ENCODE measurements at places on chromosomes 5 and 9. TPM values are rescaled to one million over a fixed set of nuclear protein-coding genes. Genes with fewer than 3 reads are reported as not detected.

DDX4 gene
- total RNA-seq = not detected

HTR4 gene
- not detected for total RNA-seq

PTPDC1 gene
- total RNA-seq = 13.2 TPM

GRXCR2 gene
- total RNA-seq = not detected

MCTP1 gene
- total RNA-seq = 36.5 TPM

PCDHGA6 gene
- total RNA-seq = 3.2 TPM

CDC20B gene
- 0.22 TPM for total RNA-seq

TAL2 gene
- total RNA-seq = 0.12 TPM

RAI14 gene
- total RNA-seq = 259 TPM

OTP gene
- total RNA-seq = not detected

CER1 gene
- total RNA-seq = not detected

PCDHGA3 gene
- 0.22 TPM for total RNA-seq

COL15A1 gene
- 104 TPM for total RNA-seq

SPINK4 gene
- not detected for total RNA-seq

RGS7BP gene
- total RNA-seq = not detected

TRPM6 gene
- total RNA-seq = under 0.01 TPM

AIF1L gene
- total RNA-seq = 0.25 TPM

OMD gene
- not detected for total RNA-seq

CARD9 gene
- total RNA-seq = 3.4 TPM

ZNF883 gene
- total RNA-seq = 2.2 TPM

LCN10 gene
- not detected for total RNA-seq

DIRAS2 gene
- 1.4 TPM for total RNA-seq

SNAPC3 gene
- 53.9 TPM for total RNA-seq

MCIDAS gene
- total RNA-seq = not detected

FBXW5 gene
- 192 TPM for total RNA-seq

TYRP1 gene
- total RNA-seq = under 0.01 TPM

PIP5K1B gene
- total RNA-seq = under 0.01 TPM

CDKN2B gene
- total RNA-seq = 24.9 TPM

AGXT2 gene
- total RNA-seq = not detected

PSMD5 gene
- total RNA-seq = 30.1 TPM

SLC6A3 gene
- total RNA-seq = not detected

ZSWIM6 gene
- total RNA-seq = 8.4 TPM

SLC6A19 gene
- not detected for total RNA-seq

TTLL11 gene
- 3.8 TPM for total RNA-seq

CBY3 gene
- not detected for total RNA-seq

PCDHGA9 gene
- 4.2 TPM for total RNA-seq

TAF1L gene
- under 0.01 TPM for total RNA-seq

NREP gene
- total RNA-seq = 31.1 TPM

GPR21 gene
- 1.5 TPM for total RNA-seq

LCN9 gene
- not detected for total RNA-seq

FABP6 gene
- total RNA-seq = not detected

LRRC70 gene
- 1.4 TPM for total RNA-seq

CCDC112 gene
- total RNA-seq = 10.1 TPM

ORM2 gene
- total RNA-seq = not detected

SLC25A2 gene
- total RNA-seq = 0.50 TPM

SHOC1 gene
- total RNA-seq = not detected

NUTM2F gene
- not detected for total RNA-seq

MLANA gene
- total RNA-seq = not detected

CATSPER3 gene
- total RNA-seq = 0.12 TPM

RORB gene
- 6.0 TPM for total RNA-seq

TCF7 gene
- 0.37 TPM for total RNA-seq

NOTCH1 gene
- 24.4 TPM for total RNA-seq

FOXD4L5 gene
- total RNA-seq = not detected

SV2C gene
- total RNA-seq = not detected

FOXD4L3 gene
- not detected for total RNA-seq

SOHLH1 gene
- total RNA-seq = not detected

BTNL3 gene
- not detected for total RNA-seq

ZBTB26 gene
- 5.5 TPM for total RNA-seq

C9 gene
- total RNA-seq = 1.1 TPM

Data from uterine smooth muscle cell (primary cell).